ENCODE measurements at places on chromosomes 6 and 20.
A peak's percentile ranks its signal among the peaks of the same experiment; 100 is the strongest.

DNA sequence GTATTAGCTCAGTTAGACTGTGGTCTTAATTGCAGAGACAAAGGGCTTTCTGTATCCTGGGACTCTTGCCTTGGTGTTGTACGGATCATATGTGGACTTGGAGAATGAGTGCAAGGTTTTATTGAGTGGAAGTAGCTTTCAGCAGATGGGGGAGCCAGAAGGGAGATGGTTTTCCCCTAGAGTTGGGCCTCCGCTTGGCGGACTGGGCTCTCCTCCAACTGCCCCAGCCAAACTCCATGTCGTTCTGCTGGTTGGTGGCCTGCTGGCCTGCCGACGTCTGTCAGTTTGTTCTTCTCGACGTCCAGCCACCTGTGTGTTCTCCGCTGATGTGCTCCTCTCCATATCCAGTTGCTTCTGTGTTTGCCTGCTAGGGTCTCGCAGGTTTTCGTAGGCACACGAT, 189.5 kb upstream of the FLRT3 start:
- DNase-seq = no peak

DNA sequence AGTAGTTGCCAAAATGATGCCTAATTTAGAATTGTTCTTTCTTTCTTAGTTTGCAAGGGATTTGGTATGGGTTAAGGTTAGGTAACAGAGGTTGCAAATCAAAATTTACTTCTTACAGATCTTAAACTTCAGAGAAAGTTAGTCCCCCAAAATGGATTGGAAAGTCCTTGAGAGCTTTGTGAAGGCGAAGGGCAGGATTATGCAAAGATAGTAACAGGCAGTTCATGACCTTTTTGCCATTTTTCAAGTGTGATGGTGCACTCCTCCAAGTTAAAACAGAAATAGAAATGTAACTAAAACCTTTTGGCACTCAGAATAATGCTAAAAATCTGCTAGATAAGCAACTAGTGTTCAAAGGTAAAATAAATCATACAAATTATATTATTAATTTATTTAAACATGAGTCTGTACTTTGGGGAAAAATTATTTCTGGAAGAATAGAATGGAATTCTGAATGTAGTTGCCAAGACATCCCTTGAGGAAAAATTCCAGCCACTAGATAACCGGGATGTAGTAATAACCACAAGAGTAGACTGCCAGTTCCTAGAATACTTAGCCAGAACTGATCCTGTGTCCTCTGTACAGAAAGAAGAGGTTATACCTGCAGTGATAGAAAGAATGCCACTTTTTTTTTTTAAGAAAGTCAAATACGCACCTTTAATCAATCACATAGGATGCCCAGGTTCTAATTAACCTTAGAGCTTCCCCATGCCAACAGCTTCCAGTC, 31.8 kb upstream of the DAAM2 start:
- DNase-seq = no peak

- DNase-seq = peak; percentile 42
Measured at GRCh38 chr20:45890077-45890984, 677 bp downstream of the NEURL2 start.

- DNase-seq = no peak
Measured at GRCh38 chr6:33578164-33578563, 1.9 kb downstream of the BAK1 start.

GRCh38 chr6:52284131-52284459, 447 bp downstream of the MCM3 start:
- DNase-seq = peak; percentile 16

DNA sequence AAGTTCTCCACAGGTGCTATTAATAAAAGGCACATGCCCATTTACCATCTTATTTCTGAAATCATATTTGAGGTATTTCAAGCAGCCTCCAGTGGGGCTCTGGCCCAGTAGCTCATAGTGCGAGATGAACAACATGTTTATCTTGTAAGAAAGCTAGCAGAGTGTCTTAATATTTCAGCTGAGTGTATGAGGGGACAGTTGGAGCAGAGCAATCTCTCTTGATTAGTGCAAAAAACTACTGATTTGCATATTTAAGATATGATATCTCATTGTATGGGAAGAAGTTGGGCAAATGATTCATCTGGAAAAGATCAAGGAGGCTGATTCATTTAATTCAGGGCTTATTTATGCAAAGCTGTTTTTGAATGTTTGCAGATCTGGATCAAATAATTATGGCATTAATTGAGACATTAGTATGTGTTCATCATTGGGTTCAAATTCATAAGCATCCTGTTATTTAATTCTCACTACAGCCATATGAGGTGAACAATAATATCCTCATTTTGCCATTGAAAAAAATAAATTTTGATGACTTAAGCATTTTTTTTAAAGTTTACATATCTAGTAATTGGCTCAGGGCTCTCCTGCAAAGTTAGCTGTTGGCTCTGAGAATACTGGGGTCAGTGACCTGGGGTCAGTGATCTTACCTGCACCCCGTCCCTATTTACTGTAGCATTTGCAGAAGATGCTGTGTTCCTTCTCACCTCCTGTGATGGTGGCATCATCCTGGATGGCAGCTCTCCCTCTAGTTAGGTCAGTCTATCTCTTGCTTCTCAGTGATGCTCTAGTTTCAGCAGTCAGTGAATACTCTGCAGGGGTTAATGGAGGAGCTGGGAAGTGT, 24.1 kb upstream of the GCLC start:
- no peak for DNase-seq

GRCh38 chr6:93889713-93890112, 470.4 kb upstream of the EPHA7 start:
- no peak for DNase-seq

- no peak for DNase-seq
Measured at GRCh38 chr6:52210227-52210626, 24.1 kb downstream of the IL17A start.

DNA sequence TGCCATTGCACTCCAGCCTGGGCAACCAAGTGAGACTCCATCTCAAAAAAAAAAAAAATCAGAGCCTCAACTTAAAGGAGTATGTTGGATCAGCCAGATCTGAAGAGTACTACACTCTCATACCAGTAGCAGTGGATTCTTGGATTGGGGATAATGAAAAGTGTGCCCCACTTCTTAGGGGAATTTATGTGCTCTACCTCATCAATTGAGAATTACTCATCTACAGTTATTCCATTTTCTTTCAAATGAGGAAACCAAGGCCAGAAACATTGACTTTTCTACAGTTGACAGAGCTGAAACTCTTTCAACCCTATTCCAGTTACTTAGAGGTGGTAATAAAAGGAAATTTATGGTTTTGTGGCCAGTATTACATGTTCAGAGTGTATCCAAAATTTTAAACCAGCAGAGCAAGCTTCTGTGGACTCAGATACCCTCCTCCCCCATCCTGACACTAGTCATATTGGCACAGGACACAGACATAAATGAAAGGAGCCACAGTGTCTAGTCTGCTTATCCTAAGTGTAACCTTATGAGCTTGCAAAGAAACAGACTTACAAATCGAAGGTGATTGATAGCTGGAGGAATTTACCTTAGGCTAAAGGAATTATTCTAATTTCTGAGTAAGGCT, 51.2 kb downstream of the ORC3 start:
- DNase-seq = no peak

DNA sequence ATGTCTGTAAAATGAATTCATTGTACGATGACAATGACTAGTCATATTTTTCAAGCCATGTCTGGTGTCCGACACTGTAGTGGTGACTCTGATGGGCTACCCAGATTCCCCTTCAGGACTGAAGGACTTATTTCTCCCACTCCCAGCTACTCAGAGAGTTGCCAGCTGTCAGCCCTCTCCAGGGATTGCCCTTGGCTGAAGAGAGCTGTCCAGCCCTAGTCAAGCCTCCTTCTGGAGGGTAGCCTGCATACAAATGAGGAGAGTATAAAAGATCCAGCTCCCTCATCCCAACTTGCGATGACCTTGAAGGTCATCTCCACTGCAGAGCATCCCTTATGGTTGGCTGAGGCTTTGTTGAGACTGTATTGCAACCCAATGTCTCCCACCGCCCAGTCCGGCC, 29.9 kb downstream of the JPH2 start:
- DNase-seq = no peak

GRCh38 chr6:2508071-2508470, 242.7 kb downstream of the MYLK4 start:
- DNase-seq = no peak

GRCh38 chr20:48704761-48705160, 123.0 kb downstream of the PREX1 start:
- DNase-seq = no peak

- no peak for DNase-seq
Measured at GRCh38 chr20:5230544-5230943, 86.2 kb downstream of the PROKR2 start.

GRCh38 chr6:17336425-17336824, 55.3 kb downstream of the RBM24 start:
- no peak for DNase-seq

DNA sequence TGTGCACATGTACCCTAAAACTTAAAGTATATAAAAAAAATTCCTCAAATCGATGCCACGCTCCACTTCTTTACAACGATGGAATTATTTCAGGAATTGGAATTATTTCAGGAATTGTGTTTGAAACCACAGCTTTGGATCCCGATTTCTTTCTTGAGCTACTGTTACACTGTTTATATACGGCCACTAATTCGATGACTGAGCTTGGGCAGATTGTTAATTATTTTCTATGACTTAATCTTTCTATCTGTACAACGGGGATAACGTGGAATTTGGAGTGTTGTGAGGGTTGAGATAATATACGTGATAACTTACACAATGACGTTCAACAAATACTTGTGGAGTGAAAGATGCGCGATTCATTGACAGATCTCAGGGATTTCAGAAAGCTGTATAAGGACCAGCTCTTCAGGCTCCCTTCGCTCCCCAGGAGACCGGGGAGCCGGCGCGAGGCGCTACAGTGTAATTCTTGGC, 171.3 kb downstream of the SLC16A10 start:
- DNase-seq = no peak

- no peak for DNase-seq
Measured at GRCh38 chr6:136282906-136283305, 6.7 kb downstream of the BCLAF1 start.

DNA sequence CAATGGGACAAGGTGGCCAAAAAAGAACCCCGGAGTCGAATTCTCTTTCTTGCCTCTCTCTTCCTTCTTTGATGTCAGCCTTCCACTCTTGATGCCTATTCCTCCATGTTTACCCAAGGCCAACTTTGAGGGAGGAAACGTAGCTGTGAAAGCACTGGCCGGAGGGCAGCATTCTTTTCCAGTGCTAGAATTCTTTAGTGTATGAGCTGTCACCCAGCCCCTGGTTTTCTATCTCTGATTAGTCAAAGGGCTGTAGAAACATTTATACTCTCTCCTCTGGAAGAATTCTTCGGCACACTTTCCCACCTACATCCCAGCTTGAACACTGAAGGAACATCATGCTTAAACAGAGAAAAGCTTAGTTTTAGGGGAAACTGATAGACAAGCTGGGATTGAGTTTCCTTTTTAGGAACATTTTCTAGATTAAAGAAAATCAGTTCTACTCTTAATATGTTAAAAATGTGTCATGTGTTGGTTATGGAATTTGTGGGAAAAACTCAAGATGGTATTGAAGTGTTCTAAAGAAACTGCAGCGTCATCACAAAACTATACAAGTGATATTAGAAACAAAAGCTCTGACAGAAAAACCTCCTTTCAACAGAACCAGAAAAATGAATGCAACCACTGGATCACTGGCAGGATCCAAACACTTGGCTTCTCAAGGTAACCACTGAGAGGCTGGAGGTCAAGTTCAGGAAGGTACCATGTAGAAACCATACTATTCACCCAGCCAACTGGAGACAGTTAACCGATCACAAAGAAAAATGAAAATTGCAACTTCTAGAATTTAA, 20.7 kb upstream of the UTRN start:
- no peak for DNase-seq

DNA sequence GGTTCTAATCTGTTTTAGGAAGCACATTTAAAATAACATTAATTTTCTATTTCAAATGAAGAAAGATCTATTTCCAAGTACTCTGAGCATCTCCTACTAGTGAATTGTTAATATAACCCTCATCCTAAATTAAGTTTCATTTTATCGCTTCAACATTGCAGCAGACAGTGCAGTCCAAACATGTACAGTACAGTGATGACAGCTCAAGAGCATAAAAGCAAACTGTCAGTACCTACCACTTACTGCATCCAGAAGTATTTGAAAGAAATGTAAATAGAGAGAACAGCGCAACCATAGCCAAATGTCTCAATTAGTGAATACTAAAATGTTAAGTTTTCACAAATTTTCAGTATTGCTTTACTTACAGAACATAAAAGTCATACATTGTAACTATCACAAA, 179.4 kb downstream of the ISM1 start:
- DNase-seq = no peak

GRCh38 chr20:57025261-57025660, 241.2 kb downstream of the BMP7 start:
- DNase-seq = no peak

DNA sequence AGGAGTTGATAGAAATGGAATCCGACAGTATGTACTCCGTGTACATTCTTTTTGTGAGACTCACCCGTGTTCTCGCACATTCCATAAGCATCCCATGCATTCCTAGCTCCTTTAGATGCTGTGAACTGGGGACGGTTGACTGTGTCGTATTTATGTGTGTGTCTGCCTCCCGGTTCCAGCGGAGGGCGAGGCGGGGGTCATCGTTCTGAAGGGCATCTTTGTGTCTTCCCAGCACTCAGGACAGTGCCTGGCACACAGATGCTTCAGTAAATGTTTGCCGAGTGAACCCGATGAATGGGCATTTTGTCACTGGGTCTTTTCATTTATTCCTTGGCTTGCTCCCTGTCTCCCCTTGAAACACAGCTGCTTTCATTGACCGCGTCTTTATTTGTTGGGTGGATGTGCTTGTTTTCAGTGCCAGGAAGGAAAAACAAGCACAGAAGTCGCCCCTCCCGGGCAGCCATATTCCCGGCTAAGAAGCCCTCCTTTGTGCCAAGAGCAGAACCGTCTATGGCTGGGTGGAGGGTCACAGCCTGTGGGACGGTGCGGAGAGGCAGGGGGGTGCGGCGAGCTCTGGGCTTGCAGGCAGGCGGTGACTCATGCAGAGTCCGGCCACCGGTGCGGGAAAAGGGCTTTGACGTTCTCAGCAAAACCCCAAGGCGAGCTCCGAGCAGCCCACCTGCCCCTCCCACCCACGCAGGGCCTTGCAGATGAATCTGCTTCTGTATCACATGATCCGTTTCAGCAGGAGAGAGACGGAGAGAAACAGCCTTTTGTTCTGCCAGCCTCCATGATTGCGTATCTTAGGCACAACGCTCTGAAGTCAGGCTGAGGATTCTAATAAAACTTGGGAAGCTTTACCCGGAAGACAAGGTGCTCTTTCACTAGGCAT, 11.2 kb upstream of the PSMG4 start:
- no peak for DNase-seq

- no peak for DNase-seq
Measured at GRCh38 chr6:20814494-20814893, 280.2 kb downstream of the CDKAL1 start.

GRCh38 chr6:98823428-98824161, 10.8 kb upstream of the POU3F2 start:
- DNase-seq = no peak

DNA sequence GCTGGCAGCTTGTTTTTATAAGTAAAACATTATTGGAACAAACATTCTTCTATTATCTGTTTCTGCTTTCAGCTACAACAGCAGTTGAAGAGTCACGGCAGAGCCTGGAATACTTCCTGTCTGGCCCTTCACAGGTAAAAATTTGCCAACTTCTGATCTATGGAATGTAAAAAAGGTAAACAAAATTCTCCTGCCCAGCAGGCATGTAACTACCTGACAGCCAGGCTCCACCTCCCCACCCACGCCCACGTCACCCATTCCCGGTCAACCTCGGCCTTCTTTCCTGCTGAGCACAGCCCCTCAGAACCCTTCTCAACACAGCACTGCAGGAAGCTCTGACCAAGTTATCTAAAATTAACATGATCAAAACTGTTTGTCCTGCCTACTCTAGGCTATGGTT, 166.0 kb downstream of the DLL1 start:
- no peak for DNase-seq

- no peak for DNase-seq
Measured at GRCh38 chr6:25389471-25389870, 110.3 kb downstream of the CARMIL1 start.

Data from CD4-positive, alpha-beta T cell (primary cell).